Activated CD4-positive, alpha-beta T cell treated with anti-CD3 and anti-CD28 coated beads, Interleukin-2, amount 50 U/mL, for 24 hours (primary cell): ENCODE measurements at places on chromosomes 5 and 9.

- DNase-seq: no peak
These were observed 356.3 kb downstream of the BNC2 start for GRCh38 chr9:16514131-16514530.

DNA sequence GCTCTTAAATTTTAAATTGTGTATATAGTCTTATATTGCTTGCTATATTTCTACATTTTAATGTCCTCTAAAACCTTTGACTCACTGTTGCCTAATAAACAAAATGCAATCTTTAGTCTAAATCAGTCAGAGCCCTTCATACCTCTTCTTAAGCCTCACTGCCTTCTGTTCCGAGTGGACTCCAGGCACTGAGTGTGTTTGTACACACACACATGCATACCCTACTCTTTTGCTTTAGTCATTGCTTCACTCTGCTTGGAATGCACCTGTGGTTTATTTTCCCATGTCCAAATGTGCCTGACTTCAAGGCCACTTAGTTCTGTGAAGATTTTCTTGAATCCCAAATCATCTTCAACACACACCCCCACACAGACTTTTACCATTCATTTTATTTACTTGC, 60.9 kb downstream of the SLC12A2 start:
- no peak for DNase-seq

GRCh38 chr9:115665519-115665918, 488.1 kb upstream of the PAPPA start:
- DNase-seq: no peak

GRCh38 chr9:95055851-95056551, 261.5 kb downstream of the FANCC start:
- no peak for DNase-seq

DNA sequence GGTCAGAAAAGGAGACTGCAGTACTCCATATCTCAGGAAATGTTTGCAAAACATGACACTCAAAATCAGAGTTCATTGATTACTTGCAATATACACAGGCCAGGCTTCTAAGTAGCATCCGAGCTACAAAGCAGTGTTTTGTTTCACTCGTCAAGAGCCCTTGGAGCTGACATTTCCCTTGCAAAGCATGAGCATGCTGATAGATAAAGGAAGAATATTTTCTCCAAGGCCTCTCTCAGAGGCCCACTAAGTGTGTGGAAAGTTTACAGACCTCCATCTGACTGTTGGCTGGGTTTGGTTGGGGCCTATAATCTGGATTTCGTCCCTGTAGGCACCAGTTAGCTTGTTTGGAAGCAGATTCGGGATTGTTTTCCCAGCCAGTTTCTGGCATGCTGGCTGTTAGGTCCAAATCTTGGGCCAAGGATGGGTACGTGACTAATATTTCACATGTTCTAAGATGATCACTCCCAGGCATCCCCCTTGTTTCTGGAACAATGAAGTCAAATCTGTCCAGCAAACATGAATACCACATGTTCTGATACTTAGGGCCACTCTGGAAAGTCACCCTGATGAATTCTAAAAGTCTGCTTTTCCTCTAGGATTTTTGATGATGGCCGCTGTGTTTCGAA, 161.3 kb downstream of the RFK start:
- DNase-seq: no peak

DNA sequence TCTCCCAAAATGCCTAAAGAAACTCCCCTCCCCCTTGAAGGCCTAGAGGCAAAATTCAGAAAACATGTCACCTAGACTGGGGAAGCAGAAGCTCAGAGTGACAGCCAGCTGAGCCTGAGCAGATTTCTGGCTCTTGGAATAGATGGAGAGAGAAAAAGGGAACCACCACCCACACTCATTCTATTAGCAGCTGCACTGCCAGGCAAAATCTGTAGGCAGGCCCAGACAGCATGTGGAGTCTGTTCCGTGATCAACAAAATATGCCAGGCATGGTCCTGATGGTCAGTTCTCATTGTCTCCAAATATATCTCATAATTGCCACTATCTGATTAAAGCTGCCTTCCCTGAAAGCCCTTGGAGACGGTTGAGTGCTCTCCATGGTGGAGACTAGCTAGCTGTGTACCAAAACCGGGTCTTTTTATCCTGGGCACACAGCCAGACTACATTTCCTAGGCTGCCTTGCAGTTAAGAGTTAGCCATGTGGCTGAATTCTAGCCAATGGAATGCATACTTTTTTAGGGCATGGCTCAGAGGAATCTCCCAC, 131.7 kb upstream of the GPR151 start:
- no peak for DNase-seq

- no peak for DNase-seq
These were observed 16.2 kb downstream of the DIAPH1 start for GRCh38 chr5:141602606-141603005.

GRCh38 chr9:68538200-68538599, 2.5 kb downstream of the TMEM252 start:
- no peak for DNase-seq

GRCh38 chr5:98793223-98793622, 19.8 kb downstream of the RGMB start:
- no peak for DNase-seq
